ENCODE measurements at places on chromosomes 4 and X. TPM values are rescaled to one million over a fixed set of nuclear protein-coding genes. Genes with fewer than 3 reads are reported as not detected.

- no peaks in the 10 kb centered on the region for H3K27me3 ChIP-seq
- H3K36me3 ChIP-seq, result no peaks in the 10 kb centered on the region
- H3K27ac ChIP-seq, result no peak overlapping the region
- H3K4me1 ChIP-seq, result no peaks in the 10 kb centered on the region
- peak; percentile 4 for DNase-seq
Observed at GRCh38 chrX:11460347-11460746, 167.1 kb downstream of the AMELX start.

The ENPP6 gene
- total RNA-seq, result 0.23 TPM

The GABRE gene
- 8.3 TPM for total RNA-seq

DNA sequence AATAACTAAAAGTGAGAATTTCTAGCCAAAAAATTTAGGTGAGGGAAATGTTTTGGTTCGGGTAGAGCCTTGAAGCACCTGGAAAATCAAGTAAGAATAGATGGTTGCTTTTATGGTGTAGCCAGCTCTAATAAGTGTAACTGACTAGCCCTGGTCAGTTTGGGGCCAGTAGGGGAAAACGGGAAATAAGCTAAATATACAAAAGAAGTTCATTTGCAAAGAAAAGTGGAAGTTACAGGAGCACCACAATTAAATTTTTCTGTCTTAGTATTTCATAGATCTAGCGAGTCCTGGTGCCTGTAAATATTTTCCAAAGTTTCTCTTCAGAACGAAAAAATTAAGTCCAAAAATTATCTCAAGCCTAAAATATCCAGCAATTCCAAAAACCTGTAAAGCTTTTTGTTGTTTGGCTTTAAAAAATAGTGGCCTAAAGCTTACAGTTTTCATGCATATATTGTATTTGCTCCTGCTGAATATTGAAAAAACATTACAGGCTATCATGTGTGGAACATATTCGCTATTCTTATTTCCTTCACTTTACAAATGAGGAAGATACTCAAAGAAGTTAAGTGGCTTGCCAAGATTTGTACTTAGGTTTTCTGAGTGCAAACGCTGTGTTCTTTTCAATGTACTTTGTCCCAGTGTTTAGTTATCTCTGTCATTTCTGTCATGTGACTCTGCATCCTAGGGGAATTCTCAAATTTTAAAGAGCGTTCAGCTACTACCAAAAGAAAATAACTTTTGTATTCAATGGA is 7.3 kb upstream of the PTPN13 start:
- DNase-seq, result no peak
- H3K27ac ChIP-seq, result peak overlapping the region; percentile 4
- peaks cover 7% of the 10 kb centered on the region for H3K4me1 ChIP-seq

DNA sequence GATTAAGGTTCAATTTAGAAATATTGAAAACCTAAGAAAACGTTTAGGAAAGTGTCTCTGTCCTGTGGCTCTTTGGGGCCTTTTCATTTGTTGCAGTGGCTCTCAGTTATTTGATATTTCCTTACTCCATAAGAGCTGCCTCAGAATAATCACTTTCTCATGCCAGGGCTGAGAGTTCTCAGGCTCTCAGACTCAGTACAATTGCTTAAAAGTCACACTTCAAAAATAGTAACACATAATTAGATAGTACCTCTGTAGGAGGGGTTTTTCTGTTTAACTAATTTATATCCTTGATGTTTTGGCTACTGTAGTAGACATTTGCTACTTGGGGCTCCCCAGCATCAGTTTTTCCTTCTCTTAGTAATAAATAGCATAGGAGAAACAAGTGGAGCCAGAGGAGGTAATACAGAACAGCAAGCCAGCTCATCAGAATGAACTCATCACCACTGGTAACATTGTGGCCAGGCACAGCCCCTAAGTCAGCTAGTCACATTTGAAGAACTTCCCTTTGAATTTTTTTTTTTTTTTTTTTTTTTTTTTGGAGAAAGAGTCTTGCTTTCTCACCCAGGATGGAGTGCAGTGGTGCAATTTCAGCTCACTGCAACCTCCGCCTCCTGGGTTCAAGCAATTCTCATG is 8.0 kb upstream of the HNRNPD start:
- H3K4me1 ChIP-seq, result no peaks in the 10 kb centered on the region
- no peaks in the 10 kb centered on the region for H3K27me3 ChIP-seq
- DNase-seq, result no peak
- no peak overlapping the region for H3K4me3 ChIP-seq
- no peak overlapping the region for H3K27ac ChIP-seq
- no peaks in the 10 kb centered on the region for H3K36me3 ChIP-seq

GRCh38 chrX:103615781-103616371 is 8.1 kb downstream of the TCEAL3 start:
- no peaks in the 10 kb centered on the region for H3K36me3 ChIP-seq
- no peak overlapping the region for H3K4me3 ChIP-seq
- no peaks in the 10 kb centered on the region for H3K27me3 ChIP-seq
- H3K4me1 ChIP-seq, result peaks cover 18% of the 10 kb centered on the region

DNA sequence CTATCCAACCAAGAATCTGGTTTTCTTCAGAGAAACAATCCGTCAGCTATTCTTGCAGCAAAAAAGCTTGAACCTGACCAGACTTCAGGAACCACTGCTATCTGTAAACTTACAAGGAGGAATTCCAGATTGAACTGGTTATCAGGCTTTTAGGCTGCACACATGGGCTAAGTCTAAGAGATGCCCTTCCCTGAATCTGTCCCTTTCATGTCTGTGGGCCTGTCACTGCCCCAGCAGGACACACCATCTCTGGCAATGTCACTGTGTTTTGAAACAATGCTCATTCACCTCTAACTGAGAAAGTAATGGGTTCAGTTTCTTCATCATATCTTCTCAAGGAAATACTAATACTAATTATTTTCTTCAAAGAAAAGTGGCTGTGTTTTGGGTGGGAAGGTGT is 72.8 kb downstream of the PARM1 start:
- H3K27me3 ChIP-seq, result no peaks in the 10 kb centered on the region
- H3K4me3 ChIP-seq, result no peak overlapping the region
- no peak overlapping the region for H3K27ac ChIP-seq
- DNase-seq, result no peak
- no peaks in the 10 kb centered on the region for H3K36me3 ChIP-seq

- no peaks in the 10 kb centered on the region for H3K4me1 ChIP-seq
- no peaks in the 10 kb centered on the region for H3K36me3 ChIP-seq
- no peak for DNase-seq
Observed at GRCh38 chr4:168524006-168524405, 27.2 kb downstream of the PALLD start.

- H3K27me3 ChIP-seq, result no peaks in the 10 kb centered on the region
- DNase-seq, result peak; percentile 100
- no peaks in the 10 kb centered on the region for H3K4me1 ChIP-seq
- H3K27ac ChIP-seq, result 0 out of 2 replicates have a peak overlapping the region, but pooled peaks have one; percentile 78
- H3K4me3 ChIP-seq, result peak overlapping the region; percentile 72
Observed at GRCh38 chrX:318068-318738, 393 bp downstream of the GTPBP6 start.

GRCh38 chr4:151358266-151358665 is 32.9 kb upstream of the SH3D19 start:
- no peak for DNase-seq
- no peaks in the 10 kb centered on the region for H3K4me1 ChIP-seq
- H3K27ac ChIP-seq, result no peak overlapping the region

DNA sequence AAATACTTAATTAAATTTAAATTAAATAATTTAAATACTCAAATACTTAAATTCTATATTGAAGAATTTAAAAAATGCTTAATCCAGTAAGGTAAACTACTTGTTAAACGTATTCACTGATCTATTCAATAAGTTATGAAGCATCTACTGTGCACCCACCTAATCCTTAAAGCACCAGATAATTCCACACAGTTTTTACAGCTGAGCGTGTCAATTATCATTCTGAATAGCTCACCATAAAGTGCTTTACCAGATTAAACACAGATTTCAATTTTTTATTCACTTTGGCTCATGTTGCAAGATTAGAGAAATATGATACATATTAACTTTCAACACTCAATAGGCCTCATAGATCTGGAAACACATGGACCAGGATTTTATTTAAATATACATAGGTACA is 79.2 kb upstream of the DDIT4L start:
- no peaks in the 10 kb centered on the region for H3K4me1 ChIP-seq
- no peak overlapping the region for H3K4me3 ChIP-seq
- H3K27ac ChIP-seq, result no peak overlapping the region

DNA sequence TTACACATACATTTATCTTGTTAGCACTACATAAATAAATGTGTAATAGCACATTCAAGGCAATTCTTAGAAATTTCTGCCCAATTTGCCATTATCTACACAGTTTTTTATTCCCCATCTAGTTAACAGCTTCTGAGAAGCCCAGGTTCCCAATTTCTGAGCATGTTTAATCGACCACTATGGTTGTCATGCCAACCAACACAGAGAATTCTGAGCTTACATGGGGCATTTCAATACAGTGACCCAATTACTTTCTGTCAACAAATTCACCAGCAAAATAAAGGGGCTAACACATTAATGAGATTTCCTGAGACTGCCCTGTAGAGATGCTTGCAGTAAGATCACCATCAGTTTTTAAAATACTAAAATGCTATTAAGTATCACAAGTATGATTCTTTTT is 22.0 kb downstream of the GPM6A start:
- no peak overlapping the region for H3K4me3 ChIP-seq
- no peak for DNase-seq
- peaks cover 32% of the 10 kb centered on the region for H3K4me1 ChIP-seq
- no peaks in the 10 kb centered on the region for H3K27me3 ChIP-seq
- no peaks in the 10 kb centered on the region for H3K36me3 ChIP-seq

DNA sequence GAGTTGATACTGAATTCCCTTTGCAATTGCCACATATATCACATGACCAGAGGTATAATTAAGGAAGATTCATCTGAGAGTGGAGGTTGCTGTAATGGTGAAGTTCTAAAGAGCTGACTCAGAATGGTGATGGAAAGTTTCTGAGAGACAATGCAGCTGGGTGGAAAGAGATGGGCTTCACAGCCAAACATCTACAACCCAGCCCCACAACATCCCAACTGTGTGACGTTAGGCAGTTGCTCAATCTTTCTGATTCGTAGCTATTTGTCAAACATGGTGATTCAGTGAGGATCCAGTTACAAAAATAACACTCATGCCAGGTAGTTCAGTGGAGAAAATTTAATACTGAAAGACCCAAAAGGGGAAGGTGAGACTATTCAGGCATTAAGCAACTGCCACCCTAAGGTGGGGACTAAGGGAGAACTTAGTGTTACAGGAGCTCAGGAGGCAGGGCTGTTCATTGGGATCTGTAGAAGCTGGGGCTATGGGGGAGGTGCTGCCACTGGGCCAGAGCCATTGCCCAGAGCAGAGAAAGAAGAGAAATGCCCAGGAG is 6.9 kb upstream of the AFF1 start:
- H3K27me3 ChIP-seq, result no peaks in the 10 kb centered on the region
- no peak for DNase-seq
- no peak overlapping the region for H3K27ac ChIP-seq
- no peak overlapping the region for H3K4me3 ChIP-seq
- H3K36me3 ChIP-seq, result no peaks in the 10 kb centered on the region

- H3K36me3 ChIP-seq, result no peaks in the 10 kb centered on the region
- no peak overlapping the region for H3K27ac ChIP-seq
- no peak overlapping the region for H3K4me3 ChIP-seq
- no peak for DNase-seq
- no peaks in the 10 kb centered on the region for H3K27me3 ChIP-seq
- H3K4me1 ChIP-seq, result no peaks in the 10 kb centered on the region
Observed at GRCh38 chr4:106677213-106677612, 308.6 kb upstream of the GIMD1 start.

DNA sequence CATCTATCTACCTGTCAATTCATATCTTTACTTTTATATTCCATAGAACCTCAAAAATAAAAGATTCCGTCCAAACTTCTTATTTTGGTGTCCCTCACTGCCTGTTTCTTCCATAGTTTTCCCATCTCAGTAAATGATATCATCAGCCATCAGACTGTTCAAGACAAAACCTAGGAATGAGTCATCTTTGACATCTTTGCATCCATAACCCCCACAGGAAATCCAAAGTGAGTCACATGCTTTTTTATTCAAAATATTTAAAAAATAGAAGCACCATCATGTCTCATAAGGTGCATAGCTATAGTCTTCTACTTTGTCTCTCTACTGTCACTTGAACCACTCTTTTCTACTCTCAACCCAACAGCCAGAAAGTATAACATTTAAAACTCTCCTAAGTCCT is 29.9 kb upstream of the CXXC4 start:
- no peaks in the 10 kb centered on the region for H3K27me3 ChIP-seq
- no peaks in the 10 kb centered on the region for H3K4me1 ChIP-seq

The AKAP14 gene
- 2.5 TPM for total RNA-seq

The TCEAL5 gene
- 2.0 TPM for total RNA-seq

- no peaks in the 10 kb centered on the region for H3K4me1 ChIP-seq
- H3K4me3 ChIP-seq, result no peak overlapping the region
- DNase-seq, result no peak
- no peak overlapping the region for H3K27ac ChIP-seq
- no peaks in the 10 kb centered on the region for H3K27me3 ChIP-seq
Observed at GRCh38 chrX:50756276-50756675, 57.7 kb downstream of the SHROOM4 start.

GRCh38 chr4:11529625-11530201 is 101.0 kb upstream of the HS3ST1 start:
- no peaks in the 10 kb centered on the region for H3K27me3 ChIP-seq
- H3K36me3 ChIP-seq, result no peaks in the 10 kb centered on the region
- DNase-seq, result no peak
- H3K4me3 ChIP-seq, result no peak overlapping the region
- H3K27ac ChIP-seq, result no peak overlapping the region

The METTL14 gene
- total RNA-seq, result 39.3 TPM

The SHROOM3 gene
- 59.7 TPM for total RNA-seq

GRCh38 chrX:111035256-111035655 is 60.7 kb upstream of the PAK3 start:
- H3K4me1 ChIP-seq, result no peaks in the 10 kb centered on the region
- no peak overlapping the region for H3K27ac ChIP-seq
- no peaks in the 10 kb centered on the region for H3K27me3 ChIP-seq
- H3K36me3 ChIP-seq, result no peaks in the 10 kb centered on the region
- no peak for DNase-seq
- no peak overlapping the region for H3K4me3 ChIP-seq

- peaks cover 13% of the 10 kb centered on the region for H3K27me3 ChIP-seq
- H3K27ac ChIP-seq, result no peak overlapping the region
- H3K36me3 ChIP-seq, result no peaks in the 10 kb centered on the region
- no peak overlapping the region for H3K4me3 ChIP-seq
Observed at GRCh38 chr4:36237366-36238313, 6.7 kb downstream of the ARAP2 start.

DNA sequence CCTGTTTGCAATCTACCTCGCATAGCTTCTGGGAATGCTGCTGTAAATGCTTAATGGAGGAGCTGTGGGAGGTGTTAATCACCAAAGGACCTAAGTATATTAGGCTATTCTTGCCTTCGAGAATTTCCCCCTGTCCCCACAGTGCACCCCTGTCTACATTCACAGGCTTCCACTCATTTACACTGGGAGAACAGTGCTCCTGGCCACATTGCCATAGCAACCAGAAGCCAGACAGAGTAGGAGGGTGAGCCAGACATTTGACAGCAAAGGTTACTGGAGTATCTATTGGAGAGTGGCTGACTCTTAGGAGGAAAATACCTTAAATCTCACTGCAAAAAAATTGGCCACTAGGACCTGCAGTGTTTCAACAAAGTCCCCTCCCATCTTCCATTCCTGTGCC is 185.9 kb upstream of the PBDC1 start:
- H3K4me3 ChIP-seq, result no peak overlapping the region
- H3K27me3 ChIP-seq, result no peaks in the 10 kb centered on the region
- no peak for DNase-seq
- no peaks in the 10 kb centered on the region for H3K36me3 ChIP-seq
- H3K27ac ChIP-seq, result no peak overlapping the region
- H3K4me1 ChIP-seq, result no peaks in the 10 kb centered on the region

- peaks cover 7% of the 10 kb centered on the region for H3K4me1 ChIP-seq
- no peak overlapping the region for H3K27ac ChIP-seq
- DNase-seq, result no peak
- H3K36me3 ChIP-seq, result no peaks in the 10 kb centered on the region
- no peaks in the 10 kb centered on the region for H3K27me3 ChIP-seq
- H3K4me3 ChIP-seq, result no peak overlapping the region
Observed at GRCh38 chrX:71214152-71214551, 8.9 kb upstream of the GJB1 start.

Measured in GM23338 (cell line).